ENCODE measurements at places on chromosomes 2 and 18.

DNA sequence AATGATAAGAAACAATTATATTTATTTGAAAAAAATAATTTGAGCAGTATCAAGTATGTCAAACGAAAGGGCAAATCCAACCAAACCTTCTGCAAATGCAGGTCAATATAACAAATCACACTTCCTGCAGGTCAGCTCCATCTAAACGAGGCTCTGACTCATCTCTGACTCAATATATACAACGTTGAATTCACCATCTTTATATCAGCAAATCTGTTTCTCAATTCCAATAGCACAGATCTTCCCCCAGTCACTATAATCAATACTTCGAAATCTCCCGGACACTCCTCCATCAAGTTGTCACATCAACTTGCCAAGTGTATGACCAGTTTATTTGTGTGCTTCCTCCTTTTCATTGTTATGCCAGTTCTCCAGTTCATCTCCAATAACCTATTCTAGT is 388.9 kb downstream of the ZEB2 start:
- no peaks in the 10 kb centered on the region for H3K36me3 ChIP-seq
- peak; percentile 7 for DNase-seq
- H3K4me1 ChIP-seq: no peaks in the 10 kb centered on the region
- no peak overlapping the region for H3K27ac ChIP-seq
- H3K27me3 ChIP-seq: no peaks in the 10 kb centered on the region

GRCh38 chr2:161344692-161345091 is 36.5 kb downstream of the PSMD14 start:
- no peaks in the 10 kb centered on the region for H3K36me3 ChIP-seq
- no peak overlapping the region for H3K4me3 ChIP-seq
- no peaks in the 10 kb centered on the region for H3K4me1 ChIP-seq
- no peak for DNase-seq
- H3K27me3 ChIP-seq: no peaks in the 10 kb centered on the region

DNA sequence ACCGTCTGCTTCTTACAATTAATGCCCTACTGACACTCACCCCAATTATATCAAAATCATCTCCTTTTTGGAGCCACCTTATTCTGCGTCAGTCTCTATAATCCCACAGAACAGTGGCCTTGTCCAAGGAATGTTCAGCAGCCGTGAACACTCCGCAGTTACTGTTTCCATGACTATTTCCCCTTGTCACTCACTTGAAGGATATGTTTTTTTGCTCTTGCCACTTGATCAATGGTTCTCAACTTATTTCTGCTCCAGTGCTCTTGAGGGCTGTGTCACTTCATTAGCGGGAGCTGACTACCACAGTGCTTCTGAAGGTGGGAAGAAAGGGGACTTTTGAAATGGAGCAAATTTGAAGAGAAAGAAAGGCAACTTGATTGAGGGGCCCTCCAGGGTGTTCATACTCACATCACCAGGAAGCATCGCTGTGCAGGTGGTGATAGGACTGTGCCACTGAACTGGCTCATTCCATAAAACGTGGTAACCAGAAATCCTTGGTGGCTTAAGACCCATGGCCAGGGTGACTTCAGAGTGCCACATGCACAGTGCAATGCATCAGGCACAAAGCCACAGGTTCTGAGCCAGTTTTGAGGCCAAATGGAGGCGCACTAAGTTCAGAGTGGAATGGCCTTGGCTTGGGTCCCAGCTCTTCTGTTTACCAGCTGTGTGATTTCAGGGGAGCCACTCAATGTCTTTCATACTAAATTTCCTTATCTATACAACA is 320.6 kb upstream of the RAB12 start:
- no peaks in the 10 kb centered on the region for H3K4me1 ChIP-seq
- no peak for DNase-seq
- no peaks in the 10 kb centered on the region for H3K27me3 ChIP-seq
- no peaks in the 10 kb centered on the region for H3K36me3 ChIP-seq

GRCh38 chr2:145383961-145384360 is 864.0 kb upstream of the ZEB2 start:
- H3K27ac ChIP-seq: no peak overlapping the region
- no peaks in the 10 kb centered on the region for H3K27me3 ChIP-seq
- no peaks in the 10 kb centered on the region for H3K4me1 ChIP-seq
- no peak for DNase-seq

DNA sequence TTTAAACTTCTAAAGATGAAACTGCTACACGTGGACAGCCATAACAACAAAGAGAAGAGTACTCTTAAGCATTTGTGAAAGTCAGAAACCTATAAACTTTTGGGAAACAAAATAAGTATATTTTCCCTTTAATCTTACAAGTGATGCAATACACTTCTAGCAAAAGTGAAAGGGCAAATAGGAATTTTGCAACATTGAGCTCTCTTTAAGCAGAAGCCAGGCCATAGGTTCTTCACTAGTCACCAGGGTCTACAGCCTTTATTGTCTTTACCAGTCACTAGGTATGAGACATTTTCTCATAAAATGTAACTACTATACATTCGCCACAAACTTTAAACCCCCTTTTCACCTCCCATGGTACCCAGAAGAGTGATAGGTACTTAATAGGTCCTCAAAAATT is 37.5 kb downstream of the SCN1A start:
- no peaks in the 10 kb centered on the region for H3K4me1 ChIP-seq
- H3K36me3 ChIP-seq: no peaks in the 10 kb centered on the region
- no peak overlapping the region for H3K4me3 ChIP-seq

DNA sequence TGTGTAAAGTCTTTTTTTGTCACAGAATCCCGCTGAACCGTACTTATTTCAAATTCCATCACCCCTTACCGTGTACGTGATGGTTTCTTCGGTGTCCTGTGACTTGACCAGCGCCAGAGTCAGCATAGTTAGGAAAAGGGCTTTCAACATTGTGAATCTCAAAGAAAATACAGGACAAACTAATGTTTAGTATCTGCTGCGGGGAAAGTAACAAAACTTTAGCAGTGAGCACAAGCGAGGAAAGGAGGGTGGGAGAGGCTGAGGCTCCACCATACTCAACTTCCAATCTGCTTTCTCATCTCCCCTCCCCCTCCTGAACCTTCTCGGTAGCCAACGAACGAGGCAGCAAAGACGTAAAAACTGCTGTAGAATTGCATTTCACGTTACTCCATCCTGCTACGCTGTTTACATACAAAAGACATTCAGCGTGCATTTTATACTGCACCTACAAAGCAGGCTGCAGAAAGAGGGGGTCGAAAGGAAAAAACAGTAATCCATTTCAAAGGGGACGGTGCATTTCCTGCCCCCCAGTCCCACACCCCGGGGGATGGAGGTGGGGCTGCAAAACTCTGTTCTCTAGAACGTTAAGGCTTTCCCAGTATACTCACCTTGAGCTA is 1.2 kb downstream of the EFEMP1 start:
- H3K4me3 ChIP-seq: peak overlapping the region; percentile 62
- H3K27me3 ChIP-seq: peaks cover 26% of the 10 kb centered on the region
- no peaks in the 10 kb centered on the region for H3K36me3 ChIP-seq
- DNase-seq: no peak
- H3K4me1 ChIP-seq: peaks cover 8% of the 10 kb centered on the region

GRCh38 chr2:143463719-143464118 is 334.5 kb downstream of the ARHGAP15 start:
- H3K4me1 ChIP-seq: no peaks in the 10 kb centered on the region
- no peak overlapping the region for H3K4me3 ChIP-seq
- no peaks in the 10 kb centered on the region for H3K36me3 ChIP-seq

DNA sequence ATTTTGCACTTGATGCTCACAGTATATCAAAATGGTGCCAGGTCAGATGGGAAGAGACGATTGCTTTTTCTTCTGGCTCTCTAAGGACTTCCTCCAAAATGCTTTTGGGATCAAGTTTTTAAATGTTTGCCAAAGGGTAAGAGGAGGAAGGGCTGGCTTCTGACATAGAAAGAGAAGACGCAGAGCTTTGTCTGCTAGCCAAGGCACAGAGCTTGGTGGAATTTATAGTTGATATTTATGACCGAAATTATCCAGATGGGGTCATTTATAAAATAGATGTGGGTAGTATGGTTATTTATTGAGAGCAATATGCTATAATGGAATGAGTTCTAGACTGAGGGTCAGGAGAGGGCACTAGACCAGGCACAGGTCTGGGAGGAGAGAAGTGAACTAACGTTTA is 193.3 kb downstream of the FSHR start:
- H3K4me1 ChIP-seq: no peaks in the 10 kb centered on the region
- no peaks in the 10 kb centered on the region for H3K27me3 ChIP-seq
- H3K36me3 ChIP-seq: no peaks in the 10 kb centered on the region
- no peak for DNase-seq
- no peak overlapping the region for H3K4me3 ChIP-seq

DNA sequence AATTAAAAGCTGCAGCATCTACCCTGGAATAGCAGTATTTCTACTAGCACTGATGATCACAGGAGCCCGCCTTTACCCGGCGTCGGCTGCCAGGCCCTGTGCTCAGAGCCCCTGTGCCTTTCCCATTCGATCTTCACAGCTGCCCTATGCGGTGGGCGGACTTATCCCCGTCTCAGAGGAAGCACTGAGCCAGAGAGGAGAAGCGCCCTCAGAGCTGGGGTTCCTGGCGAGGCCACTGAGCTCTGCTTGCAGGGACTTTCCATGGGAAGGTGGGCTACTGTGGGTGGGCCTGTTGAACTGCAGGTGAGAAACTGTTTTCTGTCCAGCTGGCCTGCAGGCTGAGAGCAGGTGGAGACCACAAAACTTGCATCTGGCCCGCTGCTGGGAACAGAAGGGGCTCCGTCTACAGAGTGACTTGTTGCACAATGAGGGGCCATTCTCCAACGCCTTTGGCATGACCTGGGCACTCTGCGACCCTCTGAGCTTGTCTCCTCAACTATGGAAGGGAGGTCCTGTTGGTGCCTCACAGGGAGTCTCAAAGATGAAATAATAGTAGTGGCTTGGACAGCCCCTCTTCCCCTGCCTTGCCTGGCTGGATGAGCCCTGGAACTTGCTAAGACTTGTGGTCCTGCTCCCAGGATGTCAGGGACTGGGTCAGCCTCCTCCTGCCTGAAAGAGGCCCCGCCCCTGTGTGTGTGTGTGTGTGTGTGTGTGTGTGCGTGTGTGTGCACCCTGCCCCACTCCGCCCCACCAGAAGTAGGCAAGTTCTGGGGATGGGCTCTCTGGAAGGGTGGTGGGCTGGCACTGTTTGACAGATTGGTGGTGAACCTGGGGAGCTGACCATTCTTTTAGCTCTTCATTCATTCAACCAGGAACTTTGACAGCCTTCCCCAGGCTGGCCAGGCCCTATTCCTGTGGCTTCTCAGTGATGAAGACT is 32.7 kb downstream of the GLI2 start:
- no peak overlapping the region for H3K27ac ChIP-seq
- peaks cover 23% of the 10 kb centered on the region for H3K4me1 ChIP-seq
- no peaks in the 10 kb centered on the region for H3K36me3 ChIP-seq
- no peaks in the 10 kb centered on the region for H3K27me3 ChIP-seq
- H3K4me3 ChIP-seq: no peak overlapping the region

DNA sequence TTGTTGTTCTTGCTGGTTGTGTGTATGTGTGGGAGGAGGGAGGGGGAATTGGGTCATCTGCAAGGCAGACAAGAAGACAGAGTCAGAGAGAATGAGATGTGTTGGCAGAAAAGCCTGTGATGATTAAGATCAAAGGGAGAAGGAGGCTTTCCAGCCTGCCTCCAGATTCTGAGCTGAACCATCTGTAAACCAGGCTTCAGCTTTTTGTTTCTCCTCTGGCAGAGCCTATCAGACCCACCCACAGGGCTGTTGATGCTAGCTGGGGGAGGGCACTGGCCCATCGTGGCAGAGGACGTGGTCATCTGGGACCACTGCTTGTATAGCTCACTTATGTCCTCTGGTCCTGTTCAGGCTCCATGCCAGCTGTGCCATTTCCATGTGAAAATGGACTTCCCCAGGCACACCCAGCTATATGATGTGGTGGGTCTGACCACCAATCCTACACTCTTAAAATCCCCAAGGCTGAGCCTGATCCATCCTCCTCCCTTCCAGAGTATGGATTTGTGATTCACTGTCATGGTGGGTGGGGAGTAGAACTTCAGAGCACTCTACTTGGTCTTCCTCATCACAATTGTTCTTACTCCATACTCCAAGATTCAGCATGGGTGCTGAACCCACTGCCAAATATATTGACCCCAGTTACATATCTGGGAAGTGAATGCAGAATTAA is 27.8 kb upstream of the COL6A3 start:
- no peaks in the 10 kb centered on the region for H3K36me3 ChIP-seq
- no peak for DNase-seq
- no peaks in the 10 kb centered on the region for H3K27me3 ChIP-seq
- H3K4me3 ChIP-seq: no peak overlapping the region
- no peak overlapping the region for H3K27ac ChIP-seq

- no peaks in the 10 kb centered on the region for H3K4me1 ChIP-seq
- no peak for DNase-seq
- no peak overlapping the region for H3K27ac ChIP-seq
- no peaks in the 10 kb centered on the region for H3K36me3 ChIP-seq
- H3K27me3 ChIP-seq: no peaks in the 10 kb centered on the region
These were observed 259.0 kb downstream of the AGAP1 start for GRCh38 chr2:235752846-235753245.

DNA sequence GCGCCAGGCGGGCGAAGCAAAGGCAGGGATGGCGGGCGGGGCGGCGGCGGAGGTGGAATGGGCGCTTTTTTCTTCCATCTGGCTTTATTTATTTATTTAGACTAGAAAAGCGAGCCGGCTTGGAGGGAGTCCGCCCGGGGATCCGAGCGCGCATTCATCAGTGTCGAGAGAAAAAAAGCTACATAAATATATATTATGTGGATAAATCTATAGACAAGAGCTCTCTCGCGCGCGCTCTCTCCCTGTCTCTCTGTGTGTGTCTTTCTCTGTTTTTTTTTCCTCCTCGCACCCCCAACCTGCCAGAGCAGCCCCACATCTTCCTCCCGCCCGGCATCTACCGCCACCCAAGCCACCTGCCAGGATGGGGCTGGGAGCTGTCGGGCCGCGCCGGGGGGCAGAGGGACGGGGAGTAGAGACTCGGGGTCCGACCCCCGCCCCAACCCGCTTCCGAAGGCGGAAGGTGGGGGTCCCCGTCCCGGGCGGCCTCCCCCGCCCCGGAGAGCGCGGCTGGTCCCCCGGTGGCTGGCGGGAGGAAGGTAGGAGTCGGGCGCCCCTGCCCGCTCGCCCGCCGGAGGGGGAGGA is 972 bp upstream of the CELF4 start:
- peaks cover 13% of the 10 kb centered on the region for H3K27me3 ChIP-seq
- H3K4me3 ChIP-seq: peak overlapping the region; percentile 32
- no peak overlapping the region for H3K27ac ChIP-seq
- no peaks in the 10 kb centered on the region for H3K4me1 ChIP-seq
